ENCODE measurements at places on chromosomes 1 and 21.

GRCh38 chr1:8112611-8113261 lies 86.6 kb upstream of the ERRFI1 start:
- no peak for DNase-seq

GRCh38 chr1:22883406-22883805 lies 89.3 kb downstream of the LACTBL1 start:
- no peak for DNase-seq

DNA sequence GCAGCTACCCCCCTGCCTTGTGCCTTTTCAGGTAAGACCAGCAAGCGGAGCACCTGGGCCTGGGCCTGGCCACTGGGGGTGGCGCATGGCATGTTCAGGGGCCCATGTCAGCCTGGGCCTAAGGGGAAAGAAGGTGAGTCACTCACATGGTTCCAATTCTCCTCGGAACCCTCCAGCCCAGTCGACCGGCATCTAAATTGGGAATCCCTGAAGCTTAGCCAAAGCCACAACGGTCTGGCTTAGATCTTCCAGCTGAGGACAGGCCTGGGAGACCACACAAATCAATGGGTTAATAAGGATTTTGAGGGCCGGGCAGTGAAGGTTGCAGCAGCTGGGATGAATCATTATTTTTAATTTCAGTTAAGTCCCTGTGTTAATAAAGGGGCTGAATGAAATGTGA lies 145.1 kb upstream of the SMYD2 start:
- DNase-seq = no peak

- DNase-seq = no peak
These were observed 843.8 kb downstream of the USP25 start for GRCh38 chr21:16573578-16573977.

- DNase-seq = no peak
These were observed 44.4 kb upstream of the RABGAP1L start for GRCh38 chr1:174114788-174115448.

- no peak for DNase-seq
These were observed 48.3 kb downstream of the CTTNBP2NL start for GRCh38 chr1:112444269-112444668.

Data from activated CD8-positive, alpha-beta memory T cell treated with anti-CD3 and anti-CD28 coated beads for 1 hour (primary cell).